ENCODE measurements at places on chromosomes 7 and 10.

GRCh38 chr10:31526681-31527080 is 207.7 kb downstream of the ZEB1 start:
- no peak for DNase-seq

DNA sequence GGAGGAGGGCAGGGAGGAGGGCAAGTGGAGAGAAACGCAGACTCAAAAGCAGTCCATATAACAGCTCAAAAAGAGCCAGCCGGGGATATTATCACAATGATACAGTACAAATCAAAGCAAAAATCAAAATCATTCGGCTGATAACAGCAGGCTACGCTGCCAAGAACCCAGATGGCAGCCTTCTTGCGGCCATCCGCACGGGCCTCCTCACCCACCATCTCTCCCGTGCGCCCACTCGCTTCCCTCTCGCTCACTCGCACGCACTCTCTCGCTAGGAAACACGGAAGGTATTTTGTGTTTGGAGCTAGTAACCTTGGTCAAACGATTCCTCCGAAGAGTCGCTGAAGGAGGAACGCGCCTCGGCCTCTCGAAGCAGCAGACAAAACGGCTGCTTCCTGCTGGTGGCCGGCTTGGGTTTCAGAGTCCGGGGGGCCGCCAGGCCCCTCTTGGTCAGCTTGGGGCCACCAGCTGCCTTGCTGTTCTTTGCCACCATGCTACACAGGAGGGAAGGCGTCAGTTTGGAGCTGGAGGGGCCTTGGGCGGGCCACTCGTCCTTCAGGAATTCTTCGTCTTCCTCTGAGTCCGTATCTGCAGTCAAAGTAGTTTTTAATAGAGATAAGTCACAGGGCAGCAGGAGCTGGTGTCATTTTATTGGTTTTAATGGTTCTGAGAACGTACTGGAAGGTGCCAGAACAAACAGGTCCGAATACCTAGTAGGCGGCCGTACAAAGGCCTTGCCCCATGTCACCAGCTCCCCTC is 68.9 kb downstream of the SLC29A4 start:
- DNase-seq = no peak

- no peak for DNase-seq
Measured at GRCh38 chr7:101707587-101707986, 78.5 kb upstream of the MYL10 start.

- no peak for DNase-seq
Measured at GRCh38 chr10:30160271-30160982, 101.0 kb upstream of the JCAD start.

GRCh38 chr10:117626228-117626627 is 83.7 kb downstream of the EMX2 start:
- DNase-seq = no peak

DNA sequence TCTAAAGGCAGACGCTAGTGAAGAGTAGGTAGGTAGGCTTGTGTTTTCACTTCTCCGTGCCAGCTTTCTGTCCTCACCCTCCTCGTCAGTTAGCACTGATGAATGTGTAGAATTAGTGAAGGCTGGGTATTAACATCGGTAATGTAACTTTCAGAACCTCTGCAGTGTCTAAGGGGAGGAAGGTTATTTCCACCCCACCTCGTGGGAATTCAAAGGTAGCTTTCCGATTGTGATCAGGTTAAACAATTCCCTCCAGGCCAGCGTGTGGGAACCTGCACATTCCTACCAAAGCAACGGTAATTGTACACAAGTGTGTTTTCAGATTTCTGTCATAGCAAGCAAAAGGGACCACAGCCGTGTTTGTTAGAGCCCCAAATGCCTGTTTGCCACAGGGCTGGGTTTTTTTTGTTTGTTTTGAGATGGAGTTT is 405.0 kb upstream of the GALNT17 start:
- DNase-seq = no peak
